AML-193 (cell line): ENCODE measurements at places on chromosomes 7 and 10.
A peak's percentile ranks its signal among the peaks of the same experiment; 100 is the strongest.

DNA sequence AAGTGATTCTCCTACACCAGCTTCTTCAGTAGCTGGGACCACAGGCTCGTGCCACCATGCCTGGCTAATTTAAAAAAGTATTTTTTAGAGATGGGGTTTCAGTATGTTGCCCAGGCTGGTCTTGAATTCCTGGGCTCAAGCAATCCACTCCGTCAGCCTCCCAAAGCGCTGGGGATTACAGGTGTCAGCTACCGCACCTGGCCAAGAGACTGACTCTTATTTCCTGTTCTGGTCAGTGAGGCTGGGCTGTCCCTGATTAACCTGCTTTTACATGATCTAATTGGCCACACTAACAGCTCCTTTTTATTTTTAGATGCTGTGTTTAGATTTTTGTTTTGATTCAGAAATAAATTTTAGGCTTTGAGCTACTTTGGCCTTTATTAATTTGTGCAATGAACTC is 203.9 kb downstream of the NXPH1 start:
- no peak for DNase-seq

DNA sequence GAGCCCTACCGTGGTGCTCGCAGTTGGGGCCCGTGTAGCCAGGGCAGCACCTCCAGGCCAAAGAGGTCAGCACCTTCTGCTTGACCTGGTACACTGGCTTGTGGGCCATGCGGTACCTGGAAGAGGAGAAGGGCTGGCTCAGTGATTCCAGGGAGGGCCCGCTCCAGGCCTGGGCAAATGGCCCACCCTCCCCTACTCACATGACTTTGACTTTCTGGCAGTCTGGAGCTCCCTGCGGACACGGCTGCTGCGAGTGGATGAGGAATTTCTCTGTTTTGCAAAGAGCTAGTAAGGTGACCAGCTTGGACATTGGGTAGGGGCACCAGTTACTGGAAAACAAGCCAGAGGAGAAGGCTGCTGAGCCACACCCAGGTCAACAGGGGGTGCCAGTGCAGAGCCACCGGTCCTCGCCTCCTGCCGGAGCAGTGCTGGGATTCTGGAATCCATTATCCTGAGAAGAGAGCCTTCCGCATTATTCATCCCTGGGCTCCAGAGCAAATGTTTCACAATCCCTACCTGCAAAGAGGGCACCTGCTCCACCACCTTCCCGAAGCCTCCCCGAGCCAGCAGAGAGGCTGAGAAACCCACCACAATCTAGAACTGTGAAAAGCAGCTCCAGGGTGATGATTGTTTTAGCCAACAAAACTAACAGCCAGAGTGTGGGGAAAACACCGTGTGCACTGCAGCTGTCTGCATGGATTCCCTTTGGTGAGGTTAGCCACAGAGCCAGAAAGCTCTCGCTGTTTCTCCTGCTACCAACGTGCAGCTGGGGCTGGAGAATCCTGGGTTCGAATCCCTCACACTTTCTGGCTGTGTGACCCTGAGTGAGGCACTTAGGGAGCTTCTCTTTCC is 11.8 kb downstream of the MMRN2 start:
- no peak for DNase-seq

GRCh38 chr10:11023009-11023953 is 5.6 kb downstream of the CELF2 start:
- no peak for DNase-seq

- DNase-seq = no peak
Measured at GRCh38 chr7:30556840-30557239, 37.8 kb upstream of the GARS1 start.

DNA sequence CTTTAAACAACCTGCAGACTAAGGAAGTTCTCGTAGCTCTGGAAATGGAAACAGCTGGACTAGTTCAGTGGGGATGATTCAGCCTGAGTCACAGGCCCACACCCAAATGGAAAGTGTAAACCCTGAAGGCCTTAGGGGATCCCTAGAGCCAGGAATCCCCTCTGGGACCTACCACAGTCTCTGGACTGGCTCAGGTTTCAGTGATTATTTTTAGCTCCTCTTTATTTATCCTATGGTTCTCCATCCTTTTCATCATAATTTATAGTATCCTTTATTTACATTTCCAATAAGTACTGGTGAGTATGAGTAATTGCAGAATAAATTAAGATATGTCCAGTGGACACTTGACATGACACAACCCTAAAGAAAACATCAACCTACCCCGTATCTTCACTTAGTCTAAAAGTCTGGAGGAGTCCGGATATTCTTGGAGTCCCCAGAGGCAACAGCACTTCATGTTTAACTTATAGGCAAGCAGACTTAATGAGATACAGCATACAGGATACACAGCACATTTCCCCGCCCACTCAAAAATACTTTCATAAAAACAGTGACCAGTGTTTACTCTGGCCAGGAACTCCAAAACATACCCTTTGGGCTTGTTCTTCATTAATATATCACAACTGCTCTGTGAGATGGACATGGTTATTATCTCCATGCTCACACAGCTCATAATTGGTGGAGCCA is 28.4 kb upstream of the SEMA3E start:
- DNase-seq = no peak

DNA sequence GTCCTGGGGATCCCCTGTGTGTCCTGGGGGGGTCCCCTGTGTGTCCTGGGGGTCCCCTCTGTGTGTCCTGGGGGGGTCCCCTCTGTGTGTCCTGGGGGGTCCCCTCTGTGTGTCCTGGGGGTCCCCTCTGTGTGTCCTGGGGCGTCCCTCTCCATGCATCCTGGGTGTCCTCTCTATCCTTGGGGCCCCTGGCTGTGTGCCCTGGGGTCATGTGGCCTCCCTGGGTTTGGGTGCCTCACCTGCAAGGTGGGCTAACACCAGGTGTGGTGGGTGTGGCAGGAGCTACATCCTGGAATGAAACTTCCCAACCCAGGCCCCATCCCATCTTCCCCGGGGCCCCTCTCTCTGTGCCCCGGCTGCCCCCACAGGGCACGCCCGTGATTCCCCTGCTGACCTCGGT is 4.9 kb downstream of the CYP2W1 start:
- DNase-seq = no peak

DNA sequence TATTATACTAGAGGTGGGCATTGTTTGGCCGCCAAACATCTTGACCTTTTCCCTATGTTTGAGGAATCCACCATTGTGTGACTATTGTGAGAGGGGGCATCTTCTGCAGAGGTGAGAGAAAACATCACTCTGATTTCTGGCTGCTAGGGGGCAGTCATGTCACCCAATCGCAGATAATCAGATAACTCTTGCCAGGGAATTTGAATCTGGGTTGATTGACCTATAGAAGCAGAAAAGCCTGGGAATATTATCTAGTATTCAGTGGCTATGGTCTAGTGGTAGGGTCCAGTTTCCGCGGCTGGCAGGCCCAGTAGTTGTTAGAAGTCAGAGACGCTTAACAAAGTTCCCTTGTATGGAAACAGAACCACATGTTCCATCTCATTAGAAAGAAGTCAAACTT is 808.5 kb downstream of the PHTF2 start:
- DNase-seq = no peak

GRCh38 chr10:24553051-24553612 is 170.6 kb downstream of the ARHGAP21 start:
- DNase-seq = no peak

GRCh38 chr10:125055446-125055845 is 104.9 kb downstream of the CTBP2 start:
- no peak for DNase-seq

- DNase-seq = no peak
Measured at GRCh38 chr7:147721962-147722830, 868.4 kb upstream of the C7orf33 start.

DNA sequence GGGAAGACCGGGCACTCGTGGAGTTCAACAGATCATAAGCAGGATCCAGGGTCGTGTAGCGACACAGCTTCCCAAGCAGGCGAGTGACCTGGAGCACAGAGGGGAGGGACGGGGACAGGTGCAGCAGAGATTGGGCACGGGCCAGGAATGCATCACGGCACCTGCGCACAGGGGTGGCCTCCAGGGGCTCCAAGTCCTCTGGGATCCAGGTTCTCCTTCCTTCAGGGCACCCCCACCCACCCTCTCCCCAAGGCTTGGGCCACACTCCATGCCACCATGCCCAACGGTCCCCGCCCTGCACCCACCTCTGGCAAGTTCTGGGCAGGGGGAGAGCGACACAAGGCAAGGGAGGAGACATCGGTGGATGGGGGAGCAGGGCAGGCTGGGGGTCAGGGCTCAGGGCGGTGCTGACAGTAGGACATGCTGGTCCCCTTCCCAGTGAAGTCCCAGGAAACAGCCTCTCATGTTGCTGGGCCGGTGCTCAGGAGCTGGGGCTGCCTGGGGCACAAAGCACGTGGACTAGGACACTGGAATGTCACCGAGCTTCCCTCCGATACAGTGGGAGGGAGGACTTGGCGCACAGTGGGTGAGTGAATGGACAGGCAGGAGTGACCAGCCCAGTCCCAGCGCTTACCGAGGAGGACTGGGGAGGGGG is 597.3 kb downstream of the PTPRN2 start:
- DNase-seq = no peak

DNA sequence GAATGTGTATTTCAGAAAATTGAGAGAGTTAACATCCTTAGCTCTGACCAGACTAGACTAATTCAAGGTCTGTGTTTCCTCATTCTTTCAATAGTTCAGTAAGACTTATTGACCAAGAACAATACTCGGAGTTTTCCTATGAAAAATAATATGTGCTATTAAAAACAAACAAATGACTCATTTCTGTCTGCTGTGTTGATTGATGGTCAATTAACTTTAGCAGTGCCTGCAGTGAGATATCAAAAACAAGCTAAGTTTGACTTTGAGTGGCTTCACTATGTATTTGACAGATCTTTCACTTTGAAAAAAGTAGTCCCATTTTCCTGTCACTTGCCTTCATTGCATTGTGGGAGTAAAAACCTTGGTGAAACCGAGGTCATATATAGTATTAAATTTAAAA is 91.0 kb downstream of the GNAT3 start:
- DNase-seq = no peak

- DNase-seq = no peak
Measured at GRCh38 chr7:131284702-131285419, 42.8 kb upstream of the MKLN1 start.

- no peak for DNase-seq
Measured at GRCh38 chr7:56290548-56290947, 174.3 kb upstream of the NUPR2 start.

DNA sequence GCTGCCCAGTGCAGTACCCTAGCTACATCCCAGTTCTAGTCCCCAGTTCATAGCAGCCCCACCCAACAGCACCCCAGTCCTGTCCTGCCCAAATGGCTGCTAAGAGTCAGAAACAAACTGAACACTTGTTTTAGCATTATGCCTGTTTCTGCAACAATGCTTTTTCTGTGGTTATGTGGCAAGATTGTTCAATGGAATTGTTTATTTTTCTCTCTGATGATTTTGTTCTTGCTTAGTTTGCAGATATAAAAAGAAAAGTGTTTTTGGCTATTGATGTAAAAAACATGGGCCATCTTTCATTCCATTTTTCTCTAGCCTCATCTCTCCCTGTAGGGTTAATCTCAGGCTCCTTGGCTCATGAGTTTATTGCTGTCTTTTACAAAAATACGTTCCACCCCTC is 42.5 kb downstream of the LRRC4 start:
- no peak for DNase-seq

DNA sequence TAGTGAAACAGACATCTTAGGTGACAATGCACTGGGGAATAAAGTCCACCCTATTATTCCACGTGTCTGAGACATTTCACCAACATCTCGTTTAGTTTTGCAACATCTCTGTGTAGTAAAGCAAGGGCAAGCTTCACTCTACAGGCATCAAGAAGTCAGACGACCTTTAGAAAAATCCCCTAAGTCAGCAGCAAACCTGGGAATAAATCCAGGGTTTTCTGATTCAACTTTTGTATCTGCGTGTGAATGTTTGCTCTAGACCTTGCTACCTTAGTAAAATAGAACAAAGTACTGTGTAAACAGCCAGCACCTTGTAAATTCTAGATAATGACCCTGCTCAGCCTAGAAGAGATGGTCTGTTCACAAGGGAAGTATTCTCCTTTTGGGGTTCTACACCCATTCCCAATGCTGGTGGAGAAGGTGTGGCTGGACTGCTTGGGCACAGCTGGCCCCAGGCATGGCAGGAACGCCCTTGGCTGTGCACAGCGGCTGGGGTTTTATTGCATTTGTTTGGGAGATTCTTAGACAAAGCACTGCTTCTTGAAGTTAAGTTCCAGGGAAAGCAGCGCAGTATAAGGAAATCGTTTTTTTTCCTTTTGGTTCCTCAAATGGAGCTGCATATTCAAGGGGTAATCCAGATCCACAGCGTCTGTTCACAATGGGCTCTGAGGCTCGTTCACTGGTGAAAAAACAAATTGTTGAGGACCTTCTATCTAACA is 38.3 kb upstream of the GALNTL5 start:
- DNase-seq = no peak

- no peak for DNase-seq
Measured at GRCh38 chr10:80579181-80579763, 41.6 kb downstream of the SH2D4B start.

- DNase-seq = no peak
Measured at GRCh38 chr7:157627033-157627432, 290.2 kb downstream of the DNAJB6 start.

GRCh38 chr10:92574548-92575261 is 812 bp upstream of the IDE start:
- DNase-seq = peak; percentile 72

- DNase-seq = peak; percentile 44
Measured at GRCh38 chr7:6256677-6257535, 15.5 kb downstream of the CYTH3 start.

- DNase-seq = no peak
Measured at GRCh38 chr10:58992830-58993460, 183.5 kb upstream of the PHYHIPL start.

- DNase-seq = no peak
Measured at GRCh38 chr7:95780665-95781064, 8.3 kb downstream of the DYNC1I1 start.

GRCh38 chr10:125795128-125795527 is 19.5 kb upstream of the MMP21 start:
- DNase-seq = no peak

- no peak for DNase-seq
Measured at GRCh38 chr7:73992101-73992562, 35.8 kb upstream of the ELN start.

DNA sequence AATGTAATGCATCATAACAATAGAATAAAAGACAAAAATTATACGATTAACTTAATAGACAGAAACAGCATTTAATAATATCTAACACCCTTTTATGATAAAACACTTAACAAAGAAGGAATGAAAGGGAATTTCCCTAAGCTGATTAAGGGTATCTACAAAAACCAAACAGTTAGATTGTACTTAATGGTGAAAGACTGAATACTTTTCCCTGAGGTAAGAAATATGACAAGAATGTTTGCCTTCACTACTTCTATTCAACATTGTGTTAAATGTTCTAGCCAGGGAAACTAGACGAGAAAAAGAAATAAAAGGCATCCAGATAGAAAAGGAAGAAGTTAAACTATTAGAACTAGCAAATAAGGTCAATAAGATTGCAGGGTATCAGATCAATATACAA is 276.9 kb downstream of the BAMBI start:
- no peak for DNase-seq

- DNase-seq = no peak
Measured at GRCh38 chr10:25017154-25017590, 760 bp downstream of the THNSL1 start.

GRCh38 chr10:72762042-72762441 is 70.1 kb downstream of the MCU start:
- no peak for DNase-seq
